ENCODE measurements at places on chromosomes 1 and 21. TPM values are rescaled to one million over a fixed set of nuclear protein-coding genes. Genes with fewer than 3 reads are reported as not detected.

The S100A12 gene
- total RNA-seq = not detected

The CD48 gene
- total RNA-seq = 8.4 TPM

The ZNF683 gene
- not detected for total RNA-seq

The SERPINC1 gene
- 0.51 TPM for total RNA-seq

The PTBP2 gene
- 35.8 TPM for total RNA-seq

The DENND2D gene
- total RNA-seq = 30.2 TPM

The TSTD1 gene
- 35.5 TPM for total RNA-seq

The LRRC53 gene
- total RNA-seq = not detected

The SSU72 gene
- total RNA-seq = 76.0 TPM
